Amniotic stem cell (primary cell): ENCODE measurements at places on chromosomes 3 and 15.

DNA sequence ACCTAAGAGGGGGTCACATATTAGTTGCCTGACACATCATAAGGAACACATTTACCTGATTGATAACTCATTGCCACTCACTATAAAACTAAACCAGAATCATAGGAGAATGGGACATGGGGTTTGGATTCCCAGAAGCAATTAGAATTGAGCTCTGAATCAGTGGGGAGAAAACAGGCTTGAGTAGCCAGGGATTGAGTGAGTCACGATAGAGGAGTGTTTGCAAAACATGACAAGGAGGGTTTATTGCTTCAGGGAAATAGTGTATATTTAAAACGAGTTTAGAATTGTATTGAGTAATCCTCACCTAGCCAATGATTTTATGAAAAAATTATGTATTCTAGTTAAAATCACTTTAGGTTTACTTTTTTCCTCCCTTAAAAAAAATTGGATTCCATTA lies 101.1 kb upstream of the THRB start:
- DNase-seq, result no peak

DNA sequence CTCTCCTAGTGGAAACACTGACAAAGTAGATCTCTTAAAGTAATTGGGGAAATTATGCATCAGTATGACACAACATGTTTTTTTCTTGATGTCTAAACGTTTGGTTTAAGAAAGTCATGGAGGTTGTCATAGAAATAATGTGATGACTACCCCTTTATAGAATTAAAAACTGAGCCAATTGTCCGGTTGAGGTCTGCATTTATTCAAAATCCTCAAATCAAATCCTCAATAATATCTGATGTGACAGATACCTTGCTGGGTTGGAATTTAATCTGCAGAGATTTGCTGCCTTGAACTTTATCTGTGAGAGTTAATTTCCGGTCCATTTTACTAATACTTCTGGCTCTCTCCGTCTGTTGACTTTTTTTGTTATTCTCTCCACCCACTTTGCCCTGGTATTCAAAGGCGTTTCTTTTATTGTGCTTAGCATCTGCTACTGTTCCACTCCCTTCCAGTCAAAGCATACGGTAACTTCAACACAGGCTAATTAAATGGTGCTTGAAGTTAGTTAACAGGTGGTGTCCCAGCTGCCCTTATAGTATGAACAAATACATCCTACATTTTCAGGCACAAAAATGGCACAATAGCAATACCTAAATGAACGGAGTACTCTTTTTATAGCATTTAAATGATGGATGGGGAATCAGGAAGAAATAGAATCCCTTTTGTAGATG lies 628.3 kb downstream of the ROBO1 start:
- DNase-seq, result no peak

DNA sequence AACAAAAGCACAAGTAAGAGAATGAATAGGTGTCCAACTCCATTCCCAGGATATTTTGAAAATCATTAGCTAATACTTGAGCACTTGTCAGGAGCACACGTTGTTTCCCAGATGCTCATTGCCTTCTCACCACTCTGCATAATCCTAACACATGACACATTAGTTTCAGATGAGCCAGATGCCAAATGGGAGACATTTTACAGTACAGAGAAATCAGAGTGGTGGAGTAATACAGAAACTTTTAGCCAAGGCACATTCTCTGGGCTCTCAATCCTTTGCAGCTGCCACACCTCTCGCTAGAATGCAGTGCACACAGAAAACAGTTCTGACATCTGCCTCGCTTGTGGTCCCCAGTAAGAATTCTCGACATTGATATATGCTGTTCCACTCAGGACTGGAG lies 76.6 kb downstream of the P3H2 start:
- no peak for DNase-seq

- no peak for DNase-seq
These were observed 375.9 kb downstream of the RSL24D1 start for GRCh38 chr15:54820811-54821210.

DNA sequence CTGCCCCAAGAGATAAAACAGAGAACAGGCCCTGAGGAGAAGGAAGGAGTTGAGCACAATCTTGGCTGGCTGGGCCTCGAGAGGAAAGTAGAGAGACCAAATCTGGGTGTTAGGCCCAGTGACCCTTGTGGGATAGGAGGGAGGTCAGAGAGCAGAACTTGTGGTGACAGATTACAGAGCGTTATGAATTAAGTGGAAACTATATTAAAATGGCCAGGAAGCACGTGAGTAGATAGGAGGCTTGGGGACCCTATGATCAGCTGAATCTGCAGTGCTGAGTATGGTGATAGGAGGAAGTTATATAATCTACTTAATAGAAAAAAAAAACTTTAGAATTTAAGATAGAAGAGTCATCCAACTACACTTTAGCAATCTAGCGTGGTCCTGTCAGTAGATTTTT lies 30.0 kb downstream of the ST6GAL1 start:
- no peak for DNase-seq

DNA sequence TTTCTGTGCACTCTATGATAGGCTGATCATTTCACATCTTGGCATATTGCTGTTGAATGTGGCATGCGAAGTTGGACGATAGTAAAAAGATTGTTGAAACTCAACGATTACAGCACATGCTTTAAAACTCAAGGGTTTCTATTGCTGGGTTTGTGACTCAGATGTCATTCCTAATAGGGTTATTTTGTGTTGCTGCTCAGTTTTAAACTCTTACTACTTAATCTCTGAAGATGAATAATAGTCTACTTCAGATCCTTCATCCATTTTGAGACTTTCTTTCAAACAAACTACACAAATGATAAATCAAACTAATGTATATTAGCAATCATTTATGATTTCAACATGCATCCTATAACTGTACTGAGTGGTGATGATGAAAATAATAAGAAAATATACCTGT lies 71.3 kb upstream of the MBNL1 start:
- DNase-seq, result no peak
